Stimulated activated CD8-positive, alpha-beta memory T cell treated with anti-CD3 and anti-CD28 coated beads, Interleukin-15, amount 100 ng/mL, for 48 hours (primary cell): ENCODE measurements at places on chromosomes 4 and X.

DNA sequence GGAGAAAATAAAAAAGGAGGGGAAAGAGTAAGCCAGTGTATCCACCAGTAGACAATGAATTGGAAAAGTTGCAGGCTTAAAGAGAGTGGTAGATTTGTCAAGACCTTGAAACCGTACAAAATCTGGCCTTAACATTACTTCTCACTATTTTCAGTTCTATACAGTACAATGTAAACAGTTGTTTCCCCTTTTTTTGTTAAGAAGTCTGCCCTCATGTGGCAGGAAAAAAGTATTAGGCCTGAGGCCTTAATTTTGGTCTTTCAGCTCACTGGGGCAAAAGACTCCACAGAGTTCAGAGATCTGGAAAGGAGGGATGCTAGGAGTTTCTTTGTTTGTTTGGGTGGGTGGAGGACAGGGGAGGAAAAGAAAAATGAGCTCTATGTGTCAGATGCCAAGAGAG lies 92.8 kb upstream of the CCDC160 start:
- DNase-seq: no peak

- no peak for DNase-seq
These were observed 848.1 kb upstream of the FRG1 start for GRCh38 chr4:189092581-189092980.

DNA sequence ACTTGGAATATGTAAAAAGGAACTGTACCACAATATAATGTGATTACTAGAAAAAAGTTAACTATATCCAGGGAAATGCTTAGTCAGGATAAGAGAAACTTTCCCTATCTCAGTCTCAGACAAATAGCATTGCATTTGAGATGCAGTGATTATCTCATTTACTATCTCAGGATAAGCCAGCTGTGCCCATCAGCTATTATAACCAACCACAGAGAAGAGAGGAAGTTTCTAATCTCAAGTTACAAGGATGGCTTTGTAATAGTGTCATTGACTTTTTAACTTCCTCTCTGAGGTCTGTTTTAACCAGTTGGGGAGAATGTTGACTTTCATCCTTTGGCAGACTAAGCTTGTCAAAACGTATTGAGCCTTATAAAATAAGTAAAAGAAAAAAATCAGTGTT lies 56.5 kb downstream of the SNX25 start:
- DNase-seq: no peak

- no peak for DNase-seq
These were observed 37.9 kb downstream of the RAP2C start for GRCh38 chrX:132181364-132181763.

- no peak for DNase-seq
These were observed 5.6 kb upstream of the AMOT start for GRCh38 chrX:112846187-112846586.

DNA sequence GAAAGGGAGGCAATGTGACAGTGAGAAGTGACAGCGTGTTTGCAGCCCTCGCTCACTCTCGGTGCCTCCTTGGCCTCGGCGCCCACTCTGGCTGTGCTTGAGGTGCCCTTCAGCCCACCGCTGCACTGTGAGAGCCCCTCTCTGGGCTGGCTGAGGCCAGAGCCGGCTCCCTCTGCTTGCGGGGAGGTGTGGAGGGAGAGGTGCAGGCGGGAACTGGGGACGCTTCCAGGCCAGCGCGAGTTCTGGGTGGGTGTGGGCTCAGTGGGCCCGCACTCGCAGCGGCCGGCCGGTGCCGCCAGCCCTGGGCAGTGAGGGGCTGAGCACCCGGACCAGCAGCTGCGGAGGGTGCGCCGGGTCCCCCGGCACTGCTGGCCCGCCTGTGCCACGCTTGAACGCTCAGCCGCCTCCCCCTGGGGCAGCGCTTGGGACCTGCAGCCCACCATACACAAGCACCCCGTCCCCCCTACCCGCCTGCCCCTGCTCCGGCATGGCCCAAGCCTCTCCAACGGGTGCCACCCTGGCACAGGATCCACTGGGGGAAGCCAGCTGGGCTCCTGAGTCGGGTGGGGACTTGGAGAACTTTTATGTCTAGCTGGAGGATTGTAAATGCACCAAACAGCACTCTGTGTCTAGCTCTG lies 1142.8 kb upstream of the INTU start:
- no peak for DNase-seq

- no peak for DNase-seq
These were observed 16.9 kb downstream of the CTAG1B start for GRCh38 chrX:154602226-154602625.
